ENCODE measurements at places on chromosomes 2 and 18.

GRCh38 chr18:60538891-60539290 lies 166.3 kb upstream of the MC4R start:
- DNase-seq, result no peak

- DNase-seq, result no peak
These were observed 541.7 kb upstream of the MEX3C start for GRCh38 chr18:51739044-51739666.

DNA sequence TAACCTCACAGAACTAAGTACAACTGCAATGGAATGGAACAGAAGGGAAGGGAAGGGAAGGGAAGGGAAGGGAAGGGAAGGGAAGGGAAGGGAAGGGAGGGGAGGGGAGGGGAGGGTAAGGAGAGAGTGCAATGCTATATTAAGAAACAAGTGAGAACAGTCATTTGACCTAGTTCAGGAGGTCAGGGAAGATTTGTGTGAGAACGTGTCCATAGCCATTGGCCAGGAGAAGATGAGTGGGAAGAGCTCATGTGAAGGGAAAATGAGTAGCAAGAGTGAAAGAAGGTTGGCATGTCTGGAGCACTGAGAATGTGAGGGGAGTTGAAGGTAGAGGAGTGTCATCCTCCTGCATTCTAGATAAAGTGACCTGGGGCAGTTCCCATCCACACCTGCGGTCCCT lies 481.6 kb downstream of the IRS1 start:
- DNase-seq, result no peak

DNA sequence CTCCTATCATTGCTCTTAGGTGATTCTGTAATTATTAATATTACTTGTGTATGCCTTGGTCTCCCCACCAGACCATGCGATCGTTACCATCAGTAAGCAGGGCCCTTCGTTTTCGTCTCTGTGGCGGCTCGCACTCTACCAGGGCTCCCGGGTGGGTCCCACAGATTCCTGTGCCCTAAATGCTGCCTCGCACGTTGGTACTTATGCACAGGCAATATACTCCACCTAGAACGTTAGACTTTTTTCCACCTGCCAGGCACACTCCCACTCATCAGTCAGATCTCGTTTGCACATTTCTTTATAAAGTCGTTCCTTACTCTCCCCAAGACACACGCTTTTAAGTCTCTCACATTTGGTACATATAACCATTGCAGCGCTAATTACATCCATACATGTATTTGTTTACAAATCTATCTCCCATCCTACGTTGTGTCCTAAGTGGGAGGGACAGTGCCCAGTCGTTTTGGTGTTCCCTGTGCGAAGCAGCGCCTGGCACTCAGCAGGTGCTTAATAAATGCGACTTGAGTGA lies 901 bp downstream of the FEZ2 start:
- no peak for DNase-seq

- DNase-seq, result no peak
These were observed 34.3 kb downstream of the CCDC68 start for GRCh38 chr18:54924948-54925347.

DNA sequence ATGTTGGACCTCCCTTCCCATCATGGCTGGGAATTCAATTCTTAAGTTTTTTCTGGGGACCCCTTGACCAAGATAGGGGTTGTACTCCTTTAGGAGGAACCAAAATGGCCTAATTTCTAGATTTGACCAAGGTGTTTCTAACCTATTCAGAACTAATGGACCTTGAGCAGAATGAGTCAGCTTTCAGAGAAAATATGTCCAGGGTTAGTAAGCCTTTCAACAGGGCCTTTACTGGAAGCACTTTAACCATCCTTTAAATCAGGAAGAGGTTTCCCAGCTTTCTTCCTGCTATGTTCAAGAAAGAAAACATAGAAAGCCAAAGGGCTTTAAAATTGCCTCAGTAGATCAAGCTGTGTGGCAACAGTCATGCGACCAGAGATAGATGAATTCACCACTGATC lies 1184.9 kb upstream of the ACVR2A start:
- no peak for DNase-seq

DNA sequence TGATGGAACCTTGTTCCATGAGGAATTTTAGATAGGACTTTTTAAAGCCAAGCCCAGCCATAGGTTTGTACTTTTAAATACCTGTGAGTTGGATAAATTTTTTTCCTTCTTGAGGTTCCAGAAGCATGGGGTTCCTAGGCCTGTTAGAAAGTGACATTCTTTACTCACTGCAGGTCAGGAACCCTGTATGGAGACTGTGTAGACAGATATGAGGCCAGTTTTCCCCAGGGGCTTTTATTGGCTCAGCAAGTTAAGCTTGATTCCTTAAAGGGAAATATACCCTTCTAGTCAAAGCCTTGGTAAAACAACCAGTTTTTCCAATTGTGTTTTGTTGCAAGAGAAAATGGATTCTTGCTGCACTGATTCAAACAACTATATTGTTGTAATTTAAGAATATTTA lies 38.4 kb upstream of the GMCL1 start:
- DNase-seq, result no peak

DNA sequence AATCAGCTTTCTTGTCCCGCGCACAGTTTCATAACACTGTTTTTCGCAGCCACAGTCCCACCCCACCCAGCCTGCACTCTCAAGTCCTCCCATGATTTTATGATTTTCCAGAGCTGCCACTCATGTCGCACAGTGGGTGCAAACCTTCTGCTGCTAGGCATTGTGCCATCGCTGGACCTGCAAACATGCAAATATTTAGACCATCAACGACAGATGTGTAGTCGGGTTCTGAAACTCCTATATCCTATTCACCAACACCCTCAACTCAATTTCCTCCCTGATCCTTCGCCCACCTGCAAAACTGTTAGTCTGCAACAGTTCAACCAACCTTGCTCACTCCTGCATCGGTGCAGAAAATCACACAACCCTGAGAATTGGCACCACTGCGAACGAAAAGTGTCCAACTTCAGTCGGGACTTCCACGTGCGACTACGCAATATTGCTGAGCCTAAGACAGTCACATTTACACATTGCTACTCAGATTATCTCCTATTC lies 871 bp upstream of the ALS2 start:
- no peak for DNase-seq

Measured in NCI-H1092 treated with DMSO at 0.1 percent for 48 hours (cell line).